Activated T-cell treated with anti-CD3 and anti-CD28 coated beads for 4 hours (primary cell): ENCODE measurements at places on chromosomes 3 and 15.

DNA sequence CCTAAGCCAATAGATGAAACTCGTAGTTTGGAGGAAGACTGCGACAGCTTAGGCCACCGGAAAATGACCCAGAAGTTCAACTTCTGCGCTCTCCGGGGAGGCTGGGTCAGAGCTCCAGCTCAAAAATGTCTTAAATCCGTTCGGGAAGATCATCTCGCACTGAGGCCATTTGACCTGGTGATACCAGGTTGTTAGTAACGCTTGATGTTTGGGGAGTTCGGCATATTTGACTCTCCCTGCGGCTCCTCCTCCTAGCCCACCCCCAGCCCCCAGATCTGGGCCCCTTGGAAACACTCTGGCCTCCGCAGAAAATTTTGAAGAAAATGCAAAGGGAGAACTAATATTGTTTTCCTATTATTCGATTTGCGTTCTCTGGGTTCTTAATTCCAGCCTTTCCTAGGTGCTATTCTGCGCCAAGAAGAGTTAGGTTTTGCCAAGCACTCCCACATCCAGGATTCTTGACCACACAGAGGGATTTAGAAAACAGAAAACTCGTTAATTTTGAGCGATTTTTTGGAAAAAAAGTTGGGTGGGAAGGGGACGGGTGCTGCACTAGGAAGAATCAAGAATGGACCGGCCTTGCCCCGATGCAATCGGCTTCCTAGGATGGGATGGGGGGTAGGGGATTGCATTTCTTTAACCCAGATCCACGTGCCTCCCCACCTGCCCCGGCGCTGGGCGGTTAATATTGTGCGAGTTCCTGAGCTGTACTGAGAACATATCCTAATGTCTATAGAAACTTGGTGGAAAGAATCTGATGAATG, 50.0 kb downstream of the ZIC4 start:
- no peak for DNase-seq

GRCh38 chr3:13414040-13414729, 5.9 kb downstream of the NUP210 start:
- peak; percentile 46 for DNase-seq

- no peak for DNase-seq
Observed at GRCh38 chr3:13213490-13213889, 140.3 kb upstream of the IQSEC1 start.

- DNase-seq: no peak
Observed at GRCh38 chr3:104734627-104735026, 632.1 kb upstream of the ALCAM start.

DNA sequence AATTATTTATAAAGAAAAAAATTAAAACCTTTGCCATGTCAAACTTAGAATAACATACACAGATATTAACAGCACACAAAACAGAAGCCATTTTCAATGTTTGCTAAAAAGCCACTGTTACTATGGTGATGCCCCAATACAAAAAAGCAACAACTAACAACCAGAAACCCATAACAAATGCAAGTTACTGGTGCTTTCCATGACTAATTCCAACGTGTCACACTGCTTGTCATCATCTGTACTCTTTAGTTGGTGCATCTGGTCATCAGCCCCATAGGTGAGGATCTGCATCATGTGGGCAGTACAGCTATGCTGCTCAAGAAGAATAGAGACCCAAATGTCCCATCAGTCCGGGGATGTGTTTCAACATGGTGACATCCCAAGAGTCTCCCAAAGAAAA, 52.8 kb downstream of the ATP8B4 start:
- no peak for DNase-seq

- DNase-seq: no peak
Observed at GRCh38 chr15:101027273-101027901, 108.2 kb downstream of the LRRK1 start.

DNA sequence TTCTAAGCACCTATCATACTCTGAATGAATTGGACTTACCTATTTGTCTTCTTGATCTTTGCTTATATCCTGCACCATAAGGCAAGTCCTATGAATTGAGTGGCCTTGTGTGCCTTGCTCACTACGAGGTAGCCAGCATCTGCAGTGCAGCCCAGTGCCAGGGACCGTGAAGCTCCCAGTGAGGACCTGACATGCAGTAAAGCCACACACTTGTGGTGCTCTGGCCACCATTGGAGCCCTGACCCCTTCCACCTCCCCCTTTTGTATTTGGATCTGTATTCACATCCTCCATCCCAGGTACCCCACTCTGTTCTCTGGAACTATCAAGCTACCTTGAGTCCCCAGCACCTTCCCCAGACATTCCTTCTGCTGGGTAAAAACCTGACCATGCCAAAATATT, 52.1 kb downstream of the BSN start:
- DNase-seq: no peak

- DNase-seq: no peak
Observed at GRCh38 chr3:123652342-123652984, 67.6 kb upstream of the HACD2 start.

GRCh38 chr3:79543218-79543982, 224.4 kb downstream of the ROBO1 start:
- DNase-seq: no peak

DNA sequence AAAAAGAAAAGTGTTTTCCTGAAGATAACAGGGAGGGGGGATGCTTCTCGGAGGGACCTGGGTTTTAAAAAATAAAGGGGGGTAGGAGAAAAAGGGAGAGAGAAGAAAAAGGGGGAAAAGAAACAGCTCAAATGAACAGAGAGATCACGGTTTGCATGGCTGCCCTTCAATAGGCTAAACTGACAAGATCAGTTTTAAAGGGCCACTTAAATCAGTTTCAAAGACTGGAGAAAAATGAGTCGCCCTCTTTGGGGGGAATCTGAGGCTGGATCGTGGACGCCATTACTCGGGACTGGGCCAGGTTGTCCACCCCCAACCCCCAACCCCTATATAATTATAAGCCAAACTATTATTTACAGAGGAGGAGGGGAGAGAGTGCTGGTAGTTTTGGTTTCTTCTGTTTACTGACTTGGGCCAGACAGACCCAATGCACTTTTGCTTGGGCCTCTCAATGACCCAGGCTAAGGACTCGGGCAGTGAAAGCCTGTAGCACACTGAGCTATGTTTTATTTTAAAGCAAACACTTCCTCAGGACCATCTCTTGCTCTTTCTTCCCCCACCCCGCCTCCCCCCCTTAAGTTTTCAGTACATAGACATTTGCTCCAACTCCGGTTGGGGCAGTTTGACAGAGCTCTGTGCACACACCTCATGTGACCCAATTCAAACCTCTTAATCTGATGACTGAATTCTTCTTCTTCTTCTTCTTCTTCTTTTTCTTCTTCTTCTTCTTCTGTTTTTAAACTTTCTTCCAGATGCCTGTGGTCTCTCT, 6.3 kb downstream of the NR2F2 start:
- DNase-seq: no peak

GRCh38 chr3:26596335-26596734, 26.2 kb upstream of the LRRC3B start:
- DNase-seq: no peak

DNA sequence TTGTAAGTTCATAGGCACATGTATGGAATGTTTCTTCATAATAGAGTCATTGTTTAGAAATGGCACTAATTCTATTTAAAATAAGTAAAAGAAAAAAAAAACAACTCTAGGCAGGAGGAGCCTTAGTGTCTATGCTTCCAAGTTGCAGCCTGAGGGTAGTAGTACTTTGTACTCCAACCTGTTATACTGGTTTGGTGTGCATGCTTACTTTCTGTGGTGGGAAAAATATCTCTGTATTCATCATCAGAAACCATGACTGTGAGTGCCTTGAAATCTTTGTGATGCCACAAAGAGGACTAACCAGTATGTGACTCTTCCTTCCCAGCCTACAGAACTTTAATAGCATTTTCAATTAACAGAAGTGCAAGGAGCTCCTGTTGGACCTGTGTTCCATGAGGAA, 4.4 kb downstream of the NAALADL2 start:
- no peak for DNase-seq

- DNase-seq: no peak
Observed at GRCh38 chr15:24848050-24848449, 106.7 kb upstream of the SNRPN start.

- no peak for DNase-seq
Observed at GRCh38 chr15:62087671-62088352, 21.0 kb downstream of the C2CD4A start.

DNA sequence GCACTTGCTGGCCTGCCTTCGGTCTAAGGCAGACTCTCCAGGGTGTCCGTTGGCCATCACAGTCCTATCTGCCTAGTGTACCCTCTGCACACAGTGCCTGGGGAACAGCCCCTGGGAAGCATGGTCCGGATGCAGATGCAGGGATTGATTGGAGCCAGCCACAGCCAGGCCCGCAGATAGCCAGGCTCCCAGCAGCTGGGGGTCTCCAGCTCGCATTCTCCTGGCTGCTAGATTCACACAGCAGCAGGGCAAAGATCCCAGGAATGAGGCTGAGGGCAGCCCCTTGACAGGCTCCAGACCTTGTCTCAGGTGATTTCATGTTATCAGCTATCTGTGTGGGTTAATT, 41.4 kb downstream of the IRAK2 start:
- DNase-seq: no peak

GRCh38 chr3:120567370-120568201, 28.6 kb upstream of the NDUFB4 start:
- DNase-seq: no peak

DNA sequence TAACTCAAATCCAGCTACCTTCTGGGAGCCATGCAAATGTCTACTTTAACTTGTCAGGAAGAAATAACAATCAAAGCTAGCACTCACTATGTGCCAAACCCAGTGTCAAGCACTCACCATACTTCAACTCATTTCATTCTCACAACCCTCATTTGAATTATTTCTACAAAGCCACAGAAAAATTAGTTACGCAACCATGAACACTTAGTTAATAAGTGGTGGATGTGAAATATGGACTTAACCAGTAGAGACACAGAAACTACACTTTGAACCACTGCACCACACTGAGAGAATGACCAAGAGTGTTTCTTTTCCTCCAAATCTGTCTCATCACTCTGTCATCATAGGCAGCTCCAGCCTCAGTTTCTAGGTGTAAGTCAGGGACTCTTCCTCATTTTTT, 91.0 kb upstream of the MBNL1 start:
- no peak for DNase-seq

- DNase-seq: no peak
Observed at GRCh38 chr15:63999177-63999576, 47.1 kb downstream of the DAPK2 start.

- no peak for DNase-seq
Observed at GRCh38 chr15:52733696-52734255, 54.6 kb upstream of the ATOSA start.

DNA sequence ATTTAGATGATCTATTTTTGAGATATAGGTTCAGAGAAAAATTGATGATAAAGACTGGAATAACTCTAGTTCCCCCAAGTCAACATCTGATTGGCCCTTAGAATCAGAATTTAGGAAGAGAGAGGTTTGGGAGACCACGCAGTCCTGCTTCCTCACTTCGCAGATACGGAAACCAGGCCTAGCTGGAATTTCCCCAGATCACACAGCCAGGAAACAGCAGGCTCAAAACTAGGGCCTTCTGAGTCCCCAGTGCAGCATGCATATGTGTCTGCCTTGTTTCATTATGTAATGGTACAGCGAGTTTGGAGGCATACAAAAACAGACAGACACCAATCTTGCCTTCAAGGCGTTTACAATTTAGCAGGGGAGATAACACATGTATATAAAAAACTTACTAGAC, 177.1 kb upstream of the ICE2 start:
- DNase-seq: no peak

GRCh38 chr15:31345606-31346366, 19.2 kb downstream of the KLF13 start:
- DNase-seq: no peak

DNA sequence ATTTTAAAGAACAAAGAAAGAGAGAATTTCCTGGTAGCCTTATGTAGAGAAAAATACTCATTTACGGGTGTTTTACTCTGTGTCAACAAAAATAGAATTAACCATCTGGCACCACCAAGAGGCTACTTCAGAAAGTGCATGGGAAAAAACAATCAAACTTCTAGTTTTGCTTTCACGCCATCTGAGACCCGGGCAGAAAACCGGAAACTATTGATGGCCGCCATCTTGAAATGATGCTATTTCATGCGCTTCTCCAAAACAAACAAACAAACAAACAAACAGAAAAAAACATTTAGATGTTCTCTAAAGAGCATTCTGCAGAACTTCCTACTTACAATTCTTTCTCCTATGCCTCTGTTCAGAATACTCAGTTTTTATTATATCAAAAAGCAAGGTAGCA, 49.4 kb upstream of the SYNPR start:
- no peak for DNase-seq

- no peak for DNase-seq
Observed at GRCh38 chr3:178170698-178171535, 365.3 kb upstream of the KCNMB2 start.

- no peak for DNase-seq
Observed at GRCh38 chr3:23619705-23620637, 185.8 kb upstream of the UBE2E1 start.

GRCh38 chr15:22735781-22736180, 50.7 kb upstream of the NIPA1 start:
- no peak for DNase-seq

DNA sequence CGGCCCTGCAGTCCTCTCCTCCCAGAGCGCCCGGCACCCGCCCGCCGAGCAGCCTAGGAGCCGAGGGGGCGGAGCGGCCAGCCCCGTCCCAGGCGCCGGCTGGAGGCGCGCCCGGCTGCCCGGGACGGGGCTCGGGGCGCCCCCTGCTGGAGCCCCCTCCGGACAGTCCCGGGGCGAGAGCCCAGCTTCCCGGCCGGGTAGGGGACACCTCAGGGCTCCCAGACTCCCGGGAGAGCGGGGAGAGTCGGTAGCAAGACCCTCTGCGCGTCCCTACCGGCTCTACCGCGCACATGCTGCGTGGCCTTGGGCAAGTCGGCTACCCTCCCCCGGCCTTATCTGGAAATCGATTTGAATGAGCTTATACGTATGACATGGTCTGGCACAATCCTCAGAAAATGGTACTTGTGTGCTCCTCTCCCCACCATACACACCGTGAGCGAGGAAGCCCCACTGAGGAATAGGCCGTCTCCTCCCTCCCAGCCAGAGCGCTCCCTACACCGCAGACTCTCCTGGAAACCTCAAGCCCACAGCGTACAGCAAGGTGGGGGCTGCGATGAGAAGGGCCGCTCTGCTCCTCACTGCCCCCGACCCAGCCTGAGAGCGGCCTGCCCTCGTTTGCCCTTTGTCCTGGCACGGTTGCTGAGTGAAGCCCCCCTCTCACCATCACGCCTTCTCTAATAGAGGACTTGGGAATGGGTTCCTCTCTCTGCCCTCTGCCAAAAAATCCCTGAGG, at the start of gene DAPK2:
Gene DAPK2 (minus strand): TSS at position 65 of the 733 bp plus-strand sequence. CDS start 6,224 bp downstream, outside the sequence.
- DNase-seq: peak; percentile 52

DNA sequence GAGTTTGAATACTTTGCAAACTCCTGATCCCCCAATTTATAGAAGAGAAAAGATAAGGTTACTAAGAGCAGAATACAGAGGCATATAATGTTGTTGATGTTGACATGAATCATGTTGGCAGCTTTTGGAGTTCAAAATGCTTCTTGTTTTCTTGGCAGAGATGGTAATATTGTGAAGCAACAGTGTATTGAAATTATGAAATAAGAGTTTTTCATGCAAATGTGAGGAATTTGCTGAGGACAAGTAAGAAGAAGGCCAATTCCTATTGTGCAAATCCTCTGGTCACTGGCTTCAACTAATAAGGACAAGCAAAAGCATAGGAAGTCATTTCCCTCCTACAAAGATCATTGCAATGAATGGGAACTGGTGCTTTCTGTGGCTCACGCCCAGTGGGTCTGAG, 126.9 kb upstream of the CHL1 start:
- DNase-seq: no peak

GRCh38 chr15:69011641-69012040, 2.9 kb upstream of the NOX5 start:
- no peak for DNase-seq

- no peak for DNase-seq
Observed at GRCh38 chr3:98588065-98588464, 5.3 kb downstream of the CPOX start.

GRCh38 chr3:23741036-23741706, 64.6 kb upstream of the UBE2E1 start:
- DNase-seq: no peak
